Kidney capillary endothelial cell (primary cell): ENCODE measurements at places on chromosomes 11 and 22.

- no peak for DNase-seq
Observed at GRCh38 chr11:39690856-39691255, 1768.6 kb downstream of the LRRC4C start.

DNA sequence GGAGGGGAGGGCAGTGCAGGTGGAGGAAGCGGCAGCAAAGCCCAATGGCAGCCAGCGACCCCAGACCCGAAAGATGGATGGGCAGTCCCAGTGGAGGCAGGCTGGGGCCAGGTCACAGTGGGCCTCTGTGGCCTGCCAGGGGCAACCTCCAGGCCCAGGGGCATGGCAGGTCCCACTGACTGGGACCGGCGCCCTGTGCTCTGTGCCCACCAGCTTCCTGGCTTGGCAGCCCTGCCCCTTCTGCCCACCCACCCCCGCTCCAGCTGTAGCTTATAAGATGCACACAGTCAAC lies 4.3 kb upstream of the KCNK7 start:
- DNase-seq: no peak

DNA sequence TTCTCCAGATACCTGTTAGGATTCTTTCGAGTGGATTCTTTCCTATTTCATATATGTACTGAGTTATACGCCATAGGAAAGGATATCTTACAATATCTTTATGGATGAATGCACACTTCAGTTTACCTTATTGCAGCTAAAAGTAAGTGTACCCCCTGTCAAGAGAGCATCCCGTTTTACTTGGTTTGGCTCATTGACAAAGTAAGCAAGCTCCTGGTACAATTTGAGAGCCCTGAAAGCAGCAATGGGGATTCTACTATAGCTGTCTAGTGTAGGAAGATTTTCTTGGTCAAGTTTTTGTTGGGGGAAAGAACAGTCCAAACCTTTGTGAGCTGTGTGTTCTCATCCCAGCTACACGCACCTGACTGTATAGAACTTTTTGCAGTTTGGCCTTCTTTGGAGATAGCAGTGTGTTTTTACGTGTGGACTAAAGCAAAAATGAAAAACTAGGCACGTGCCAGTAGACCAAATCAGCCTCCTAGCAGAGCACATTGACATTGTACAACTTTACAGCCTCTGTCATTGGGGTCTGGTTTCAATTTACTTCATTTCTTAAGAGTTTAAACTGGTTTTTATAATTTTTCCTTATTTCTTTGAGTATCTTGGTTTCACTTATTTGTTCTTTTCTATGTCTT lies 44.0 kb downstream of the PPP6R3 start:
- no peak for DNase-seq

DNA sequence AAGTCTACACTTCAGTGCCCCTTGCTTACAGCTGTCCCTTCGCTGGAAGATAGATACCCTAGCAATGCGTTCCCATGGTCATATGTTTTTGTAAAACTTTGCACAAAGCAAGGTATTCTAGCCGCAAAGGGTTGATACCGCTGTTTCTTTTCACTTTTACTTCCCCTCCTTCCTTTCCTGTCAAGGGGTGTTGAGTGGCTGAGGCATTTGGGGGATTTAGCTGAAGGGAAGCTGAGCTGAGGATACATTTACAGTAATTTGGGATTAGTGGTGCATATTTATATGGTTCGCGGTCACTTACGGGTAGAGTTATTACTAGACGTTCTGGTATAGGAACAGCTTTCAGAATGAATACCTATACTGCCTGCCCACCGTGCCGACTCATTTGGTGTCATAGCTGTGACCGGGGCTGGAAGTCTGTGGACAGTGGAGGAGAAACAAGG lies 86.9 kb upstream of the WNT11 start:
- no peak for DNase-seq
